ENCODE measurements at places on chromosomes 3 and 15.

GRCh38 chr3:119639494-119640350, 20.7 kb downstream of the POPDC2 start:
- DNase-seq, result no peak

DNA sequence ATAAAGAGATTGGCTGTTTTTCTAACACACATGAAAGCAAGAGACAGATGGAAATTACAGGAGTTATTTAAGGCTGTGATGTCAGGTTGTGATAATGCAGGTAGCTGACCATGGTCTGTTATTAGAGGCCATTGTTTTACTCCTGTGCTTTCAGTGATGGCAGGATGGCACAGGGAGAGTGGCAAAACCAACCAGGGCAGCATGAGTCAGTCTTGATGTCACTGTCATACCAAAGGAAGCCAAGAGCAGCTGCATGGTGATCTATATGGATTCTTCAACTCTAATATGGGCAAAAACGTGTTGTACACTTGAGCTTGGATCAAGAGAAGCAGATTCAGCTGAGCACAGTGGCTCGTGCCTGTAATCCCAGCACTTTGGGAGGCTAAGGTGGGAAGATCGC, 91.8 kb upstream of the LMOD3 start:
- DNase-seq, result no peak

DNA sequence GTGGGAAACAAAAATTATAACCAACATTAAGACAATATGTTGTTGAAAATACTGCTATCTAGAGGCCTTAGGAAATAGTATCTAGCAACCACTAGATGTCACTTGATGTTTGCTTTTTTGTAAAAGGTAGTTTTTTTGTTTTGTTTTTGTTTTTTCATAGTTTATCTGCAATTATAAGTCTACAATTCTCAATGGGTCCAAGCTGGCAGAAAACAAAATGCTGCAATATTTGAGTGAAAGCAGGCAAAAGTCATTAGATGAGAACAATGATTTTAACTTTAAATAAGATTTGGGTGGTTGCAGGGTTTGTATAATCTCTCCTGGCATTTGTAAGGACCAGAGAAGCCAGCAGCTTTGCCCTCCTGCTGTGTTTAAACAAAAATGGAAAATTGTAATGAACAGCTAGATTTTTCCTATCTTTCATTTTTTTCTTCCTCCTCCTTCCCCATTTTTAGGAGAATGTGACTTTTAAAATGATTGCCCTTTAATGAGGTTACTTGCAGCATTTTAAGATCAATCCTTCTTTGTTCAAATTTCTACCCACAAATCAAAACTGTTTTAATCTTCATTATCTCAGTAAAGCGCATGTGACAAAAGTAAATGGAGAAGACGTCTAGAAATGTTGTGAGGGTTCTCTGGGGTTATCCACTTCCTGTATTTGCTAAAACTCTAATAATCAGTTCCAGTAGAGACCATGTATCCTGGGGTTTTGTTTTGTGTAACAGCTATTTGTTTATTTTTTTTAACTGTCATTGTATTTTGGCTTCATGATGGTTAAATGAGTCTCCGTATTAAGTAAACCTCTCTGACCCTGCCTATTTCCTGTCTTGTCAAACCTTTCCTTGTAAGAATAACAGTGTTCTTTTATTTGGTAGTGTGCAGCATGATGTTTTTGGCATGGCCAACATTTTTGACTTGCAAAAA, 27.3 kb downstream of the DUT start:
- no peak for DNase-seq

DNA sequence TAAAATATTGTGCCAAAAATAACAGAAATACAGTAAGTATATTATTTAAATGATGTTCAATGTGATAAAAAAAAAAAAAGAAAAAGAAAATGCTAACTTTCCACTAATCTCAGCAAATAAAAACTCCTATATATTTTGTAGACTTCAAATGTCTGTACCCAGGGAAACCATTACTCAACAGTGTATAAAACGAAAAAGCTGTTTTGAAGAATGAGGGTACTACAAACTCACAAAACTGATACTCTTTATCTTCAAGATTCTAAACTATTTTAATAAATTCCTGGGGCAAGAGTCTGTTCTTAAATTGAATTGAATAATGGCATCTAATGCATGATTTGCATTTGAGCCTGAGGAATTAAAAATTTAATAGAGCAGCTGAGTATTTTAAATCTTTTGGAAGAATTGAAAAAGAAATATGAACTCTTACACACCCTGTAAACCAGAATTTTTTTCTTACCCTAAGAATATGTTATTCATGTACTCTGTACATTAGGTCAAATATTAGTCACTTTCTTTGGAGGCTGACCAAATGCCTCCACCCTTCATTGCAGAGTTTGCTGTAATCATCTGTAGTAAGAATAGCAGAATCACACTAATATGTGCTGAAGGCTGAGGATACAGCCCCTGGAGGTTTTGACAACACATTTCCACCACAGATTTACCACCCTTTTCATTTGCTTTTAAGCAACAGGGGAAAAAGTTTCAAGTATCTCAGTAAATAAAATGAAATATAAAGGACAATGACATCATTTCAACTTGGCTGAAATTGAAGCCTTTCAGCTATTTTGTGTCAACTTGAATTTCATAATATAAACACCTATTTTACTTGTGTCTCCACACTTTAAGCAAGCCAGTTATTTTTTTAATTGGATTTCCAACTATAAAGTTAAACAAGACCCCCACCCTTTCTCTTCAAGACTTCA, 79.7 kb downstream of the FBN1 start:
- no peak for DNase-seq

DNA sequence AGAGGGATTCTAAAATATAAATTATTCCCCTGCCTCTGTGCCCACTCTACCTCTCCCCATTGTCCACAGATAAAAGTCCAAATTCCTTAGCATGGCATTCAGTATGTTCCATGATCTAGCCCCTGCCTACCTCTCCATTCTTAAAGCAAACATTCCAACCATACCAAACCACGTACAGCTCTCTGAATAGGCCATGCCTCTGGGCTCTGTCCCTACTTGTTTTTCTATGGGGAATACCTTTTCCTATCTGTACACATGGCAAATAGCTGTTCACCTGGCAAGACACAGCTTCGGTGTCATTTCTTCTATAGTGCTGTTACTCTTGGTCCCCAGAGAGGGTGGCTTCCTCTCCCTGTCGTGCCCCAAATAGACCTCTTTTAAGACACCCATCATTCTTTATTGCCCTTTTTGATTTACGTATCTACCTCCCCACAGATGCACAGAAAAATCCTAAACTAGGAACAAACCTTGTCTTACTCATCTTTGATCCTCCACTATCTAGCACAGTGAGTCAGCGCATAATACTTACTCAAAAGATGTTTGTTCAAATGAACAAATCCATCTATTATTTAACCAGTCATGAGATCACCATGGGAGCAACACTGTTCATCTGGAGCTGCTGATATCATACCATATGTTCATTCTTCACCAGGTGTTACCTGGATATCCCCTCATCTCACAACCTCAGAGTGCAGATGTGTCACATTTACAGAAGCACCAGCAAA, 329.8 kb downstream of the THSD4 start:
- DNase-seq, result no peak

DNA sequence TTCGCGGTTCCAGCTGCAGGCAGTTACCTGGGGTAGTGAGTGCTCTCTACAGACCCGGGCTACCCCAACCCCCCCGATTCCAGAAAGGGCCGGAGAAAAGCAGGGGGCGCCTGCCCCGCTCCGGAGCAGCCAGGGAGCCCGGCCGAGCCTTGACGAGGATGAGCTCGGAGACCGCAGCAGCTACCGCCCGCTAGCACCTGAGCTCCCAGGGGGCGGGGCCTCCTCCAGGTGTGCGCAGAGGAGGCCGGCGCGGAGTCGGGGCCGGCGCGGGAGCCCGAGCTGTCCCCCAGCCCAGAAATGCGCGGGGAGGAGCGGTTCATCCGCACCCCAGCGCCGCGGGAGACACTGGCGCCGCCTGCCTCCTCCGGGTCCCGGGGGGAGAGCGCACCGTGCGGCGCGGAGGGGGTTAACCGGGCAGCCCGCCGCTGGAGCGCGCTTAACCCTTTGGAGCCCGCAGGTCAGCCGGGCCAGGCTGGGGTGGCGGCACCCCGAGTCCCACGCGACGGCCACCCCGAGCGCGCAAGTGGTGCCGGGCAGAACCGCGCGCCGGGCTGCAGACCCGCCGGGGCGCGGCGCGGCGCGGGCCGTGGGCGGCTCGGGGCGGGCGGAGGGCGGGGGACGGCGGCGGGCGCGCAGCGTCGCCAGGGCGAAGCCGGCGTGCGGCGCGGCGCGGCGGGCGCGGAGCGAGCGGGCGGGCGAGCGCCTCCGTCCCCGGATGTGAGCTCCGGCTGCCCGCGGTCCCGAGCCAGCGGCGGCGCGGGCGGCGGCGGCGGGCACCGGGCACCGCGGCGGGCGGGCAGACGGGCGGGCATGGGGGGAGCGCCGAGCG, at the start of gene CACNA1D:
CACNA1D (plus strand) TSS at position 649 of the 829 bp plus-strand sequence. CDS start 556 bp downstream, outside the sequence.
- no peak for DNase-seq

- DNase-seq, result no peak
These were observed 249.1 kb downstream of the UACA start for GRCh38 chr15:70514251-70514650.

- DNase-seq, result no peak
These were observed 24.5 kb upstream of the RASA2 start for GRCh38 chr3:141462176-141462859.

- DNase-seq, result no peak
These were observed 166.5 kb downstream of the USP13 start for GRCh38 chr3:179819379-179819778.

DNA sequence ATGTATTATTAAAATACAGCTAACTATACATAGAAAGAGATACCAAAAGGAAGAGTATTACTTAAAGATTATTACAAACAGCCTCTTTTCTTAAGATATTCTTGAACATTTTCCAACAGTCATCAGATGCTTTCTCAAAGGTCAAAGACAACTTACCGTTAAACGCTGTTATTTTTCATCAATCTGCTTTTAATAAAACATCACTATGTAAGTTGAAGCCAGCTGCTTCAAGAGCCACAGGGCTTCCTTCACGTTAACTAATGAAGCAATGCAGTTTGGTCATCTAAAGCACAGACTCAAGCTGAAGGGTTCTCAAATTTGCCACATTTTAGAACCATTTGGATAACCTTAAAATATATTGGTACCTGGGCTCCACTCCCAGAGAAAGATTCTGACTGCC, 578.8 kb downstream of the ROBO2 start:
- DNase-seq, result no peak

GRCh38 chr3:170692720-170693119, 106.8 kb upstream of the SLC7A14 start:
- DNase-seq, result no peak

- no peak for DNase-seq
These were observed 22.3 kb downstream of the FBXL2 start for GRCh38 chr3:33299395-33300081.

DNA sequence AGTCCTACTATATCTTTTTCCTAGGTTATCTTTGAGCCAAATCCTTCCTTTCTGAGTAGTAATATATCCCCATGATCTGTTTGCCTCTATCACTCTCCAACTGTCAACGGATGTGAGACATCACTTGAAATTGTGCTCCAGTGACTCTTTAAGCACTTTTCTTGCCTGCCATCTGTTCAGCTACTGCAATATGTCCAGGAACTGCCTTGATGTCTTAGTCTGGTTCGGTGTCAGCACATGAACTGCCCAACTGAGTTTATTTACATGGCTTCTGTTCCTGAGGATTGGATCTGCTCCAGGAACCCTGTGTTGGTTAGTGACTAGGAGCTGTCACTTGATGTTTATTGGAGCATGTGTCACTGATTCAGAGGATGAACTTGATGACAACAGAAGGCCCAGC, 116.5 kb downstream of the SLC9A9 start:
- DNase-seq, result no peak

- DNase-seq, result no peak
These were observed 334.9 kb downstream of the NEK10 start for GRCh38 chr3:27034255-27034654.

DNA sequence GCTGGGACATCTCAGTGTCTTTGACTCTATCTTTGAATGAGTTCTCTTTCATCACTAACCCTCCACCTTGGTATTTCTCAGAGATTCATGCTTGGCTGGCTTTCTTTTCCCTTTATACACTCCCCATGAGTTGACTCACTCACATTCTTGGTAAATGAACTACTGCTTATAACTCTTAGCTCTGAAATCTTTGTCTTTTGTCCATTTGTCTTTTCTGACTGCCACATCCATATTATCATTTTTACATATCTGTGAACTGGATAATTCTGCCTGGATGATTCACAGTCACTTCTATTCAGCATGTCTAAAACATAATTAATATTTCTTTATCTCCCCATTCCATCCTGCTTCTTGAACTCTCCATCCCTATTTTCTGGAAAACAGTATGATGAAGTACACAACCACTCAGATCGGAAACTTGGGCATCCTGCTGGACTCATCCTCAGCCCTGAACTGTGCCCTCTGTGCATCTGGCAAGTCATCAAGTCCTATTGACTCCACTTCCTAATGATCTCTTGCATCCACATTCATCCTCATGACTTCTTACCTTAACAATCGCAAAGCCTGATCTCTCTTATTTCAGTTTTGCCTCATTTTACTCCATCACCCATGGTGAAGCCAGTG, 66.9 kb downstream of the KCNAB1 start:
- DNase-seq, result no peak

GRCh38 chr3:150215616-150216015, 192.5 kb upstream of the TSC22D2 start:
- no peak for DNase-seq

DNA sequence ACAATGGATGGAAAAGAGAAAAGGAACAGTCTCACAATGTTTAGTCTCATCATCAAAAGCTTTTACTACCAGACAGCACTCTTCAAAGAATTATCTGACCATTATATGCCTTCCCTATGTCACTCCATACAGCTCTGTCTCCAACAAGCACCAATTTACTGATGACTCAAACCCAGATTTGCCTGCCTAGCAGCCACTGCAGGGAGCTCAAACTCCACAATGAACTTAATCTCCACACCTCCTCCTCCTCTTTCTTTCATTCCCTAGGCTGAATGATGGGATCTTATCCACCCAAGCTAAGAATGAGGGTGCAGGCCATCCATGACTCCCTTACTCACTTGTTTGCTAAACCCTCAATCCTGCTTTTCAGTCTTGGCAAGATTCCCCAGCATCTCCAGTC, 45.5 kb downstream of the NBEAL2 start:
- DNase-seq, result no peak

DNA sequence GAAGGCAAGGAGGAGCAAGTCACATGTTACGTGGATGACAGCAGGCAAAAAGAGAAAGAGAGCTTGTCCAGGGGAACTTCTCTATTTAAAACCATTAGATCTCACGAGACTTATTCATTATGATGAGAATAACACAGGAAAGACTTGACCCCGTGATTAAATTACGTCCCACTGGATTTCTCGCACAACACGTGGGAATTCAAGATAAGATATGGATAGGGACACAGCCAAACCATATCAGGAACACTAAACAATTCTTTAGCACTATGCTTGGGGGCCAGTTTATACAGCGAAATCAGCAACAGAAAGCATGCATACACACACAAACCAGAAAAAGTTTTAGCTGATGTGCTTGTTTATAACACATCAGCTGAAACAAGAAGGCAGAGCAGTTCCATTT, 704.2 kb downstream of the OTOL1 start:
- DNase-seq, result no peak

- no peak for DNase-seq
These were observed 59.7 kb downstream of the LSM3 start for GRCh38 chr3:14238356-14238755.

- DNase-seq, result no peak
These were observed 544.7 kb upstream of the ROBO2 start for GRCh38 chr3:76495216-76495615.
